ENCODE measurements at places on chromosomes 2 and 18. TPM values are rescaled to one million over a fixed set of nuclear protein-coding genes. Genes with fewer than 3 reads are reported as not detected.

The GALR1 gene
- not detected for total RNA-seq

The CHST9 gene
- total RNA-seq = not detected

The ZFP36L2 gene
- total RNA-seq = 73.4 TPM

The DSEL gene
- total RNA-seq = 4.5 TPM

The NFE2L2 gene
- 59.5 TPM for total RNA-seq

The COL4A4 gene
- total RNA-seq = not detected

The LTBP1 gene
- total RNA-seq = 107 TPM

The SERPINB13 gene
- not detected for total RNA-seq

The RESP18 gene
- not detected for total RNA-seq

The MC4R gene
- not detected for total RNA-seq

The RETREG2 gene
- 59.5 TPM for total RNA-seq

The SPATA3 gene
- not detected for total RNA-seq

The CNDP1 gene
- total RNA-seq = not detected

The PRKAG3 gene
- not detected for total RNA-seq

The MBP gene
- 4.0 TPM for total RNA-seq

The GCKR gene
- total RNA-seq = 1.2 TPM

The NFATC1 gene
- total RNA-seq = 30.0 TPM

The NIFK gene
- total RNA-seq = 59.7 TPM

The CASP10 gene
- 37.6 TPM for total RNA-seq

The B3GNT7 gene
- 1.2 TPM for total RNA-seq

The HOXD12 gene
- not detected for total RNA-seq

The RAX gene
- total RNA-seq = not detected

The UCN gene
- total RNA-seq = not detected

The HOXD4 gene
- 13.7 TPM for total RNA-seq

The C2orf80 gene
- not detected for total RNA-seq

The TMEFF2 gene
- total RNA-seq = 0.12 TPM

The POMC gene
- total RNA-seq = 0.69 TPM

The VSNL1 gene
- total RNA-seq = not detected

The ARHGAP25 gene
- total RNA-seq = 2.0 TPM

The ALPI gene
- not detected for total RNA-seq

The REG3A gene
- total RNA-seq = not detected

The STON1 gene
- 12.0 TPM for total RNA-seq

The AMER3 gene
- total RNA-seq = not detected

The TXNL4A gene
- 147 TPM for total RNA-seq

The FANCL gene
- total RNA-seq = 16.7 TPM

The ZNF516 gene
- total RNA-seq = 20.9 TPM

The HYCC2 gene
- total RNA-seq = 21.2 TPM

The GLB1L gene
- 9.5 TPM for total RNA-seq

The IL36RN gene
- total RNA-seq = not detected

The ATP6V1B1 gene
- 0.77 TPM for total RNA-seq

The ARHGAP15 gene
- total RNA-seq = not detected

The ICOS gene
- not detected for total RNA-seq

The CD8A gene
- total RNA-seq = not detected

The GULP1 gene
- 43.0 TPM for total RNA-seq

The PTH2R gene
- not detected for total RNA-seq

The NOSTRIN gene
- not detected for total RNA-seq

The RSAD2 gene
- 0.09 TPM for total RNA-seq

The IL37 gene
- not detected for total RNA-seq

The SCG2 gene
- total RNA-seq = not detected

The FRZB gene
- 0.09 TPM for total RNA-seq

The ANKRD30B gene
- total RNA-seq = not detected

The CDH20 gene
- total RNA-seq = not detected

The TEX44 gene
- not detected for total RNA-seq

The ACSL3 gene
- 142 TPM for total RNA-seq

The DYNAP gene
- not detected for total RNA-seq

Measured in endothelial cell of umbilical vein (primary cell).